ENCODE measurements at places on chromosomes 7 and 10. TPM values are rescaled to one million over a fixed set of nuclear protein-coding genes. Genes with fewer than 3 reads are reported as not detected.

WEE2 gene
- not detected for total RNA-seq

DDX56 gene
- 44.4 TPM for total RNA-seq

CYP2C9 gene
- total RNA-seq, result not detected

GSTK1 gene
- 185 TPM for total RNA-seq

C10orf105 gene
- 0.47 TPM for total RNA-seq

OR2A7 gene
- 1.8 TPM for total RNA-seq

AKR1C4 gene
- total RNA-seq, result not detected

CFTR gene
- total RNA-seq, result 0.68 TPM

FXYD4 gene
- total RNA-seq, result not detected

BCAP29 gene
- 84.1 TPM for total RNA-seq

RPEL1 gene
- not detected for total RNA-seq

GJC3 gene
- total RNA-seq, result 0.37 TPM

CNTNAP2 gene
- total RNA-seq, result 0.29 TPM

GIMAP5 gene
- total RNA-seq, result 18.6 TPM

GAD2 gene
- total RNA-seq, result not detected

DYNC1I1 gene
- total RNA-seq, result 23.6 TPM

ZNF503 gene
- 14.3 TPM for total RNA-seq

CHAT gene
- total RNA-seq, result not detected

NYAP1 gene
- total RNA-seq, result 0.97 TPM

MYL10 gene
- not detected for total RNA-seq

TLL2 gene
- 1.5 TPM for total RNA-seq

OR2A1 gene
- total RNA-seq, result not detected

CRYGN gene
- 0.53 TPM for total RNA-seq

NOS3 gene
- 63.9 TPM for total RNA-seq

OR2A42 gene
- total RNA-seq, result not detected

DPP6 gene
- total RNA-seq, result 0.42 TPM

TCAF2 gene
- total RNA-seq, result 0.55 TPM

PDCD4 gene
- 46.7 TPM for total RNA-seq

MEOX2 gene
- total RNA-seq, result 6.3 TPM

GUSB gene
- total RNA-seq, result 25.8 TPM

PDE6C gene
- total RNA-seq, result not detected

TAF5 gene
- total RNA-seq, result 2.9 TPM

SNCG gene
- 27.8 TPM for total RNA-seq

HOXA6 gene
- total RNA-seq, result not detected

CC2D2B gene
- 1.0 TPM for total RNA-seq

MCM10 gene
- 1.3 TPM for total RNA-seq

FLNC gene
- 226 TPM for total RNA-seq

PBLD gene
- total RNA-seq, result 3.1 TPM

COL1A2 gene
- total RNA-seq, result 258 TPM

C10orf62 gene
- total RNA-seq, result not detected

SDK1 gene
- total RNA-seq, result 2.8 TPM

MYH16 gene
- not detected for total RNA-seq

SLC13A1 gene
- not detected for total RNA-seq

AZGP1 gene
- total RNA-seq, result 36.2 TPM
